ENCODE measurements at places on chromosomes 6 and 20.

- DNase-seq = no peak
Observed at GRCh38 chr6:157714153-157714490, 108.9 kb upstream of the SNX9 start.

- no peak for DNase-seq
Observed at GRCh38 chr6:165881806-165882205, 218.8 kb upstream of the PDE10A start.

DNA sequence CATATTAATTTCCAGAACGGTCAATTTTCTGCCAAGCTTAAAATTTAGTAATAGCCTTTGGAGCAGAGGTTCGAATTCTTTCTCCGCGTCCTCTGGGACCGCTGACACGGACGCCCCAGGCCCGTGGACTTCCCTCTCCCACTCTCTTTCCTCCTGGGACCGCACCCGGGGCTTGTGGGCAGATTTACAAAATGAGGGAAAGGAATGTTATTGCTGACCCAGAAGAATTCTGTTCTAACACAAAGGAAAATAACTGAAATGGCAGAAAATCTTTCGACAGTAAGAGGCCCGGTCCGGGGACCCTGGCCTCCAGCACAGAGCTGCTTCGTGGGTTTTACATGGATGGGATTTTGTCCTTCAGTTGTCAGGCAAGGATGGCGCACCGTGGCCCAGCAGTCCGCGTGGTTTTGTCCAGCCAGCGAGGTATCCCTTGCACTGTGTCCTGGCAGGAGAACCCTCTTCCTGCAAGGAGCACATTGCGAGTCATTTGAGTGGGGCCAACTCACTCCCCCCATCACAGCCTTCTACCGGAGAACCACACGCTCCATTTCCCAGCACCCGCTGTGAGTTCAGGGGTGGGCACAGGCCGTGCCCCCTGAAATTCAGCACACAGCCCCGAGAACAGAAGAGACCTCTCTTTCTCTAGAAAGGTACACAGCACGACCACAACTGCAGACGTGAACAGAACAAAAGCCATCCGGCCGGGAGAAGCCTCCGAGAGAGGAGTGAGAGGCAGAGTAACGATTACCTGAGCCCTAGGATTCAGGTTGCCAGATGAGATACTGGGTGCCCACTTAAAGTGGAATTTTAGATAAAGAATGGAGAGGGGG lies 106.0 kb upstream of the AFDN start:
- DNase-seq = no peak

- DNase-seq = no peak
Observed at GRCh38 chr6:303948-304558, 11.8 kb downstream of the DUSP22 start.

GRCh38 chr6:113846577-113846976 lies 10.6 kb upstream of the MARCKS start:
- DNase-seq = no peak

- DNase-seq = peak; percentile 39
Observed at GRCh38 chr6:156984178-156984738, 207.1 kb downstream of the ARID1B start.

- DNase-seq = no peak
Observed at GRCh38 chr6:90015883-90016282, 121.6 kb downstream of the GJA10 start.

DNA sequence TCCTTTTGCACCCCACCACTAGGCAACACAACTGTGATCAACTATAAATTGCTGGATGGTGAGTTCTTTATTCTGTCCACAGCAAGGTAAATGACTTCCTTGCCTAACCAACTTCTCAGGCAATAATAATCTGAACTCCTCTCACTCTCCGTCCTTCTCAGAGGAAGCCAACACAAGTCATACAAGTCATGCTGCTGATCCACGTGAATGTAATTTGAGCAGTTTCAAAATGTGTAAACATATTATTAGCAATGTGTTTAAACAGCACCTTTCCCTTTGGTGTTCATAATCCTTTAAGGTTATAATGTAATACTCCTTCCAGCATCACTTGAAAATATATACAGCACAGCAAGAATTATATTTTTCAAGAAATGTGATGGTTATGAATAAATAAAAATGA lies 127.9 kb downstream of the QRSL1 start:
- DNase-seq = no peak

GRCh38 chr6:34928695-34929094 lies 39.6 kb downstream of the ANKS1A start:
- DNase-seq = no peak

DNA sequence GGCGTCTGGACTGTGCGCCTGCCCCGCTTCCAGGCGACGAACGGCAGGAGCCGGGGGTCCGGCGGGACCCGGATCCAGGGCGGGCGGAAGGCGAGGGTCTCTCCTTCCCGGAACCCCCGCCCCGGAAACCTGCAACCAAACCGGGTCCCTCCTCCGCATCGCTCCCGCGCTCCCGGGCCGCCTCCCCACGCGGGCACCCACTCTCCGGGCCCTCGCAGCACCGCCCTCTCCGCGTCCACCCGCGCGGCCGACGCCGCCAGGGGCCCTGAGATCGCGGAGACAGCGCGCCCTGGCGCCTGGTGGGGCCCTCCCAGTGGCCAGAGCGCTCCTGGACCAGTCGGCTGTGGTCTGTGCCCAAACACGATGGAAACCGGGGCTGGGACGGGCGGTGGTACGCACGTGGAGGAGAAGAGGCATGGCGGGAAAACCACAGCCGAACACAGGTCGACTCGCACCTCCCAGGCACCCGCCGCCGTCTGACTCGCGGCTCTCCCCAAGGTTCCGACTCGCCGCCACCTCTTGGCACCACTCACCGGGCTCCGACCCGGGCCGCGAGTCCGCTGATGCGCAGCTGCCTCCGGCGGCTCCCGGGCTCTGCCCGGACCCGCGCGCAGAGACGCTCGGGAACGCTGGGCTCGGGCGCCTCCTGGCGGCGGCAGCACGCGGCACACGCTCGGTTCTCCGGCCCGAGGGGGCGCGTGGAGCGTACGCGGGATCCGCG lies 7.9 kb downstream of the NKX2-2 start:
- DNase-seq = peak; percentile 80

- DNase-seq = no peak
Observed at GRCh38 chr6:20479526-20479925, 54.7 kb upstream of the CDKAL1 start.

Data from GM10248 (cell line).